Amniotic stem cell (primary cell): ENCODE measurements at places on chromosomes 13 and 19.
A peak's percentile ranks its signal among the peaks of the same experiment; 100 is the strongest.

DNA sequence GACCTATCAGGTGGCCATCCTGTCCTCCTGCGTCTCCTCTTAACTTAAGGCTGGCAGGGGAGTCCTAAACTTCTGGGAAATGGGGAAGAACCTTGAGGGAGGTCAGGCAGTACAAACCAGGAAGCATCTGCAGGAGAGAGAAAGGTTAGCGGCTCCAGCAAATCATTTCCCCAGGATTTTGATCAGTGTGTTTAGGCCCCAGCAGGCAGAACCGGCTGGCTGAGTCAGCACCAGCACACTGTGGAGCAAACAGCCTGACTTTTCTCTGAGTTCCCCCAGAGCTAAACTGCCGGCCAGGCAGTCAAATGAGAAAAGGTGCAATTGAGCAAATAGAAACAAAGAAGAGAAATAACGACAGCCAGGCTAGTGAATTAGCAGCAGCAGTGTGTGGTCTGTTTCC is 46.7 kb upstream of the MEDAG start:
- no peak for DNase-seq

DNA sequence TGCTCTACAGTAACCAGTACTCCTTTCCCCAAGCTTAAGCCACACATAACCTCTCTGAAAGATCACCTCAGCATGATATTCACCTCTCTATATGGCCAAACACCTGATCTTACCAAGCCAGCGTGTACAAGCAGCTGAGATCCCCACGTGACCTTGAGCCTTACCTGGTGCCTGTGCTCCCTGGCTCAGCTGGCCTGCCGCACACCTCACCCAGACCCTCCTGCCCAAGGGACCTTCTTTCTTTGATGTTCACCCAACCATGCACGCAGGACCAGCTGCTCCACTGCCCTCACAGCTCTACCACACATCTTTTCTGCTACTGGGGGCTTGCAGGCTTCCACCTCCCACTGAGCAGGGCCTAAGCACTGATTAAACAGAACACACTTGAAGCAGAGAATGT is 9.0 kb downstream of the DHRS12 start:
- no peak for DNase-seq

- no peak for DNase-seq
Observed at GRCh38 chr19:48900477-48901406, 630 bp downstream of the NUCB1 start.

DNA sequence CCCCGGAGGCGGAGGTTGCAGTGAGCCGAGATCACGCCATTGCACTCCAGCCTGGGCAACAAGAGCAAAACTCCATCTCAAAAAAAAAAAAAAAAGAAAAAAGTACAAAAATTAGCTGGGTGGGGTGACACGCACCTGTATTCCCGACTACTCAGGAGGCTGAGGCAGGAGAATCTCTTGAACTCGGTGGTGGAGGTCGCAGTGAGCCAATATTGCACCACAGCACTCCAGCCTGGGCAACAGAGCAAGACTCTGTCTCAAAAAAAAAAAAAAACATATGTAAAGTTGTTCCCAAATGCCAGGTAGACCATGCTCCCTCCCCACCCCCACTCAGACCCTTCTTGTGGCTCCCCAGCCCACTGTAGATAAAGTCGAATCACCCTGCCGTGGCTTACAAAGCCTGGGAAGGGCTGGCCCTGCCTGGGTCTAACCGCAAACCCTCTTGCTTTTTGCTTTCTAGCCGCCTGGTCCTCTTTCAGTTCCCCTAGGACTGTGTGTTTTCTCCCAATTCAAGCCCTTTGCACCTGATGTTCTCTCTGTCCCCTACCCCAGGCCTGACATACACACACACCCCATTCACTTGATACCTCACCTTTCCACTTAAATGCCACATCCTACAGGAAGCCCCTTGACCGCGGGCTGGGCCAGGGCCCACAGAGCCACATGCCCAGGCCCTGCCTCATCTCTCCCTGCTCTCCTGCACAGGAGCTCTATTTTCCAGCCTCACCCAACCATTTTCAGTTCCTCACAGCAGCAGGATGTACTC is 34.4 kb downstream of the MAP4K1 start:
- no peak for DNase-seq

GRCh38 chr19:58355908-58356765 is 2.8 kb upstream of the A1BG start:
- no peak for DNase-seq

DNA sequence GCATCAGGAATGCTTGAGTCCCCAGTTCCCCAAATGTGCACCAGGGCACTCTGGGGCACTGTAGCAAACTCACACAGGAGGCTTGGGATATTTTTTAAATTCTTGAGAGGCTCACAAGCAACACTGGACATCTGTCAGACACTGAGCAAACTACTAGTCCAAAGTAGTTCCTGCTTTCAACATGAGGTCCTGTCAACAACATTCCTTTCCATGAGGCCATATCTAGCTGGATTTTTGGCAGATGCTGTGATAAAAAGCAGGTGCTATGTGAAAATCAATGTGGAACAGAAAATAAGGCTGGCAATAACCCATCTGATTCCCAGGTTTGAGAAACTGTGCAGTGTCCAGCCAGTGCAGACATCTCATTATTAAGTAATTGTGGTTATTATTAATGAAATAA is 50.5 kb downstream of the STARD13 start:
- no peak for DNase-seq

DNA sequence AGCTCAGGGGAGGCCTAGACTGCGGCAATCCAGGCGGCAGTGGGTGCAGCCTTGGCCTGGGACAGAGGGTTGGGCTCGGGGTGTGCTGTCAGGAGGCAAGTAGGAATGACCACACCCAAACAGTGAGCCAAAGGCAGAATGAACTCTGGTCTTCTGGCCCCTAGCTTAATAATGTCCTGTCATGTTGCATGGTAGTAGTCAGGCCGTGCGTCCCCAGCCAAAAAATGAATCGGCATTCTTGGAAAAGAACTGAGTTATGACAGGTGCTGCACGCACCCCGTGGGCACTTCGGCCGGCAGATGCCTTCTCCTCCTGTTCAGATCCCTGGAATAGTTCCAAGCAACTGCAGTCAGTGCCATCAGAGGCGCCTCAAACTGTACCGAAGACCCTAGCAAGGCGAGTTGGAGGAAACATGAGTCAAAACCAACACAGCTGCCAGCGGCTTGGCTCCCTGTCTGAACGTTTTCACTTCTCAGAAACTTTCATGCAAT is 55.9 kb downstream of the ATP7B start:
- DNase-seq, result no peak

- DNase-seq, result no peak
Observed at GRCh38 chr19:6577476-6578125, 13.3 kb downstream of the CD70 start.

DNA sequence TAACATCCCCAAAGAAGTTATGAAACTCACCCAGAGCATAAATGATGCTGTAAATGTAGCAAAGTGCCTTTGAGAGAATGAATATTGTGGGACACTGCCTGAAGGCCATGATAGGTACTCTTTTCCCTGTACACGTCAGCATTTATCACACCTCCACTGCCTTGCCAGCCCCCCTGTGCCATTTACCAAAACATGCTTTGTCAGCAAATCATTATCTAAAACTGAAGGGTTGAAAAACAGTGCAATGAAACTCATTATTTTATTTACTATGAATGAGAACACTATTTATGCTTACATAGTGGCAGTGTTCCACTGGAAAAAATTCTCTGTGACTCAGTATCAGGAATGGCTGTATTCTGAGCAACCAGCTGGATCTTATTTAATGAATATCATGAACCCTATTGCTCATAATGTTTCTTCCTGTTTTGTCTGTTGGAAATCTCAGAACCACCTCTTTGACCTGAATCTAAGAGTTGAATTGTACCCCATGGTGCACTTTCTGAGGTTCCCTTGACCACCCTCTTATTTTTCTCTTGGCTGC is 564.1 kb downstream of the DCT start:
- peak; percentile 12 for DNase-seq

DNA sequence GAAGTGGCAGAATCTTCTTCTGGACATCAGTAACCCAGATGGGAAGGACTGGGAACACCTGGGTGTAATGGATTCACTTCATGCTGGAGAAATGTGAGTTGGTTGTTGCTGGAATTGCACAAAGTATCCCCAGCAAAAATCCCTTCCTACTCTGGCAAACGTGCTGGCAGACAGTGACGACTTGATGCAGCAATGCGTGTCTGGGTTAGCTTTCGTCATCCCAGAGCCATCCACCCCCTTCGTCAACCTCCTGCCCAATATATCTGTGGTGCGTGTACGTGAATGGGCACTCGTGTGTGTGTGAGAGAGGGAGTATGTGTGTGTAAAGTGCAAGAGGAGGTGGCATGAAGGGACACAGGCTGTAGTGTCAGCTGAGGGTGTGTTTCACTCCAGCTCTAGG is 70.9 kb downstream of the TM9SF2 start:
- peak; percentile 41 for DNase-seq

DNA sequence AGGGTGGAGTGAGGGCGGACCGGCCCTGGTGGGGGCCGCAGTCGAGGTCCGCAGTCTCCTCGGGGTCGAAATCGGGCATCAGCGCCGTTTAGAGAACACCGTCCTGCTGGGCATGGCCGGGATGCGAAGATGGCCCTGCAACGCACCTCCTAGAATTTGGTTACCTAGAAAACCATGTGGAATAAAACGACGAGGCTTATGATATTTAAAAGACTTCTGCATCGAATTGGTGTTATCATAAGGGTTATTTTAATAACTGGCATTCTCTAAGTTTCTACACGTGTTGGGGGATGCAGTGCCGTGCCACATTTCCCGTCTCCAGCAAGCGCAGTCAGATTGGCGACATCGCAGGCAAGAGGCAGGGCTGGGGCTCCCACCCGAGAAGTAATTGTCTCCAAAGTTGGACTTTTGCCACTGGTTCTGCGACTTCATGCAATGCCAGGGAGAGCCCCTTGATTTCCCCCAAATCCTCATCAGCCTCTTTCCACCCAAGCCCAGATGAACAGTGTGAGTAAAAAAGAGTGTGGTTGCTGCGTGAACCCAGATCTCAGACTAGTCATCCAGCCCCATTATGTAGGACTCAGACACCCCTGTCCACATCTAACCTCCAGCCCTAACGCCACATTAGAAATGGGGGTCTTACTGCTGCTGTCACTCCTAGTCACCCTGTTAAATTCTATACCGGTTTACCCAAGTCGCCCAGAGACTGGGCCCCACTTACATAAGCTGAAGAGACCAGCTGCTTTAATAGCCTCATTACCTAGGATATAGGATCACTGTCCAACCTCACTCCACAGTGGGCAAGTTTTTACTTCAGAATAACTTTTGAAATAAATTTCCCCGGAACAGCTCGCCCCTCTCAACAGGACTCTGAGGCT is 571 bp upstream of the DHRS12 start:
- no peak for DNase-seq

GRCh38 chr13:32676242-32676641 is 90.0 kb downstream of the PDS5B start:
- DNase-seq, result no peak

GRCh38 chr13:75418997-75419396 is 63.0 kb downstream of the TBC1D4 start:
- no peak for DNase-seq

- no peak for DNase-seq
Observed at GRCh38 chr19:7706188-7706954, 4.4 kb upstream of the FCER2 start.

GRCh38 chr19:33883859-33884519 is 87.3 kb downstream of the KCTD15 start:
- no peak for DNase-seq

GRCh38 chr13:42486711-42487198 is 87.2 kb upstream of the TNFSF11 start:
- no peak for DNase-seq
